ENCODE measurements at places on chromosomes 4 and X. TPM values are rescaled to one million over a fixed set of nuclear protein-coding genes. Genes with fewer than 3 reads are reported as not detected.

The PSAPL1 gene
- 0.26 TPM for total RNA-seq

The P2RY8 gene
- not detected for total RNA-seq

GRCh38 chr4:36835246-36835645 is 409.3 kb upstream of the NWD2 start:
- no peak for DNase-seq

GRCh38 chrX:117990438-117990837 is 126.2 kb downstream of the KLHL13 start:
- DNase-seq: peak; percentile 85

The SOWAHB gene
- 21.1 TPM for total RNA-seq

- no peak for DNase-seq
These were observed 405.8 kb upstream of the CPEB2 start for GRCh38 chr4:14596437-14596836.

GRCh38 chr4:173391701-173392100 is 7.2 kb downstream of the SCRG1 start:
- no peak for DNase-seq

The RAB40AL gene
- total RNA-seq: 0.26 TPM

GRCh38 chrX:85052205-85052604 is 48.5 kb downstream of the APOOL start:
- no peak for DNase-seq

- no peak for DNase-seq
These were observed 614.0 kb upstream of the BOD1L1 start for GRCh38 chr4:14241574-14241973.

DNA sequence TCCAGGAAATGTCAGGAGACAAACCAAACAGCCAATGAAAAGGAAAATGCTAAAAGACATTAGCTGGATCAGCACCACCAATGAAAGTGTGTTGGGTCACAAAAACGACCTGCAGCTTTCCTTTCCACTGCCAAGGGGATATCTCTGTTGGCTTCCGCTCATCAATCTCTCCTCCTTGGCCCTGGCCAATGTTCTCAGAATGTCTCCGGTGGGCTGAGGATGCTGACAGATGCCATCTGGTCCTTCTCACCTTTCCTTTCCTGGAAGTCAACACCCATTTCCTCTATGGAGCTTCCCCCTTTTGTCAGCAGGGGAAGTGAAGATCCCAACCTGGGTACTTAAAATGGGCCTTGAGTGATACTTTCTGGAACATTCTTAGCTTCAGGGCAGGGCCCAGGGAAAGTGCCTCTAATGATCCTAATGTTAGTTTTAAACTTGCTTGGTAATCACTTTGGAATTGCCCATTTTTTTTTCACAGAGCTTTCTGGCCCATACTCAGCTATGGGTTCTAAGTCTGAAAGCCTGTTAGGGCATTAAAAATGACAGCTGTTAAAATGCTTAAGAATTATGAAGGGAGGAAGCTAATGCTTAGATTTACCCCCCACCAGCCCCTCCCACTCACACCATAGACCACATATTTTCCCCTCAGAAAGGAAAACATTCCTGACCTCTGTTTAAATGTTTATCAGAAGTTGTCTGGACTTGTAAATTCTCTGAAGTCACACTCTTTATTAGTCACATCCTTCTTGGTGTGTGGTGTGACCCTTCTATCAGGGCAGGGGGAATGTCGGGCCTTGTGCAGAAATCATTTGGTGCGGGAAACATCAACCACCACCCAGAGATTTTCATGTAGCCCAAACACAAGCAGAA is 29.2 kb downstream of the IGFBP7 start:
- DNase-seq: peak; percentile 98

DNA sequence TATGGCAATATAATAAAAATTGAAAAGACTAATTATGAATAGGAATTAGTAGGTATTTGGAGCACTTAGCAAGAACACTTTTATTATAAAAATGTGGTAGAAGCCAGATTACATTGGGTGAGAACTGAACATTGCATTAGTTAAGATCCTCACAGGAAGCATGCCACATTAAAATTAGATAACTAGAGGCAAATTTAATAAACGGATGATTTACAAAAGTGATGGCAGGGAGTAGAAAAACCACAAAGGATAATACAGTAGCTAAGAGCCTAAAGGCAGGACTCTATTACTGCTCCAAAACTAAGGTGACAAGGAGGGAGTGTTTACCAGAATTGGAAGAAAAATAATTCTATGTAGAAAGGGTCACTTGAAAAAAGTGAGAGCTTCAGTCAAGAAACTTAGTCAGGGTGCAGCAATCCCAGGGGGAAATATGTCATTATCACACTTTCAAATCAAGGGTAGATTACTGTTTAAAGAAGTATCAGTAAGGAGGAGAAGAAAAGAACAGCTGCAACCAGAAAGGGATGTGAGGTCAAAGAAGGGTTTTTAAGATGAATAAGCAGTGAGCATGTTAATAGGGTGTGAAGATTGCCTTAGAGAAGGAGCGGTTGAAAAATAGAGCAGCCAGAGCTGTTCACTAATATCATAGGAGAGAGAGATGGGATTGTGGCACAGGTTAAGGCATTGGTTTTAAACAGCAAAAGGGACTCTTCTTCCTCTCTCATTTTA is 84.6 kb downstream of the NDST4 start:
- no peak for DNase-seq

GRCh38 chrX:110050901-110051300 is 48.0 kb downstream of the TMEM164 start:
- DNase-seq: no peak

The TLL1 gene
- total RNA-seq: 0.53 TPM

DNA sequence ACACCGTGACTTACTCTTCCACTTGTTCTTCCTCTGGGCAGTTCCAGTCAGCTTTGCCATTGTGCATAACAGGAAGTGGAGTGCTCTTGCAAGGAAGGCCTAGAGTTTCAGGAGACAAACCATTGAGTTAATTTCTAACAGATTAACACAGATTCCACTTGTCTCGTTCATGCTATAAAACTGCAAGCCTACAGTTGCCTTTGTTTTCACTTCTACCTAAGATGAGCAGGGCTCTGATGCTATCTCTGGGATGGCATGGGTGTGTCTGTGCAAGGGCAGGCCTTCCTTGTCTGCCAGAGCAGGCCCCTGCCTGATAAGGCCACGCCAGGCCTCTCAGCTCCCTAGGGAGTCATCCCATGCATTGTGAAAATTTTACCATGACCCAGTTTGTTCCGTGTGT is 67.7 kb upstream of the PGRMC2 start:
- DNase-seq: no peak

The SPANXA1 gene
- not detected for total RNA-seq

GRCh38 chrX:153029875-153030274 is 26.4 kb upstream of the PNMA3 start:
- DNase-seq: no peak

The SOX3 gene
- total RNA-seq: not detected

The FMR1NB gene
- total RNA-seq: not detected

DNA sequence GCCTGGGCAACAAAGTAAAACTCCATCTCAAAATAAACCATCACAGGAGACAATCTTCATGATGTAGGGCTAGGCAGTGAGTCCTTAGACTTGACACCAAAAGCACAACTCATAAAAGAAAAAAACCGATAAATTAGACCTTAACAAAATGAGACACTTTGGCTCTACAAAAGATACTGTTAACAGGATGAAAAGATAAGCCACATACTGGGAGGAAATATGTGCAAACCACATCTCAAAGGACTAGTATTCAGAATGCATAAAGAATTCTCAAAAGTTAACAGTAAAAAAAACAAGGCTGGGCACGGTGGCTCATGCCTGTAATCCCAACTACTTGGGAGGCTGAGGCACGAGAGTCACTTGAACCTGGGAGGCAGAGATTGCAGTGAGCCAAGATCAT is 13.2 kb downstream of the EFHC2 start:
- no peak for DNase-seq

GRCh38 chrX:152117305-152117704 is 21.1 kb downstream of the MAGEA10 start:
- DNase-seq: no peak

- DNase-seq: peak; percentile 85
These were observed 27.1 kb upstream of the TAPT1 start for GRCh38 chr4:16253127-16253960.

The NEIL3 gene
- 0.90 TPM for total RNA-seq

The STARD8 gene
- not detected for total RNA-seq

DNA sequence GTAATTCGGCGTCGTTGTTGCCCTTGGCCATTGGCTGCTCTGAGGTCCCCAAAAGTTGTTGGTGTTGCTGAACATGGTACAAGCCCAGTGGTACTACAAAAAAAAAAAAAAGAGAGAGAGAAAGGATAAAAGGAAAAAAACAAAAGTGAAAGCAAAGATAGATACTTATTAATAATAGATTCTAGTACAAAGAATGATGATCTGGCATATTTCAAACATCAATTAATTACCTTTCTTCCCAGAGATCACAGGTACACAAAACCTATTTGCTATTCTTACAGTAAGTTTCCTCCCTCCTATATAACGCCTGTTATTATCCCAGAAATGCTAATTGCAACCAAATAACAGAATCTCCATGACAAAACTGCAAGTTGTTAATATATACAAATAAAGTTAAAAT is 188.9 kb downstream of the FBXW7 start:
- DNase-seq: no peak

The SYNPO2 gene
- 0.13 TPM for total RNA-seq

DNA sequence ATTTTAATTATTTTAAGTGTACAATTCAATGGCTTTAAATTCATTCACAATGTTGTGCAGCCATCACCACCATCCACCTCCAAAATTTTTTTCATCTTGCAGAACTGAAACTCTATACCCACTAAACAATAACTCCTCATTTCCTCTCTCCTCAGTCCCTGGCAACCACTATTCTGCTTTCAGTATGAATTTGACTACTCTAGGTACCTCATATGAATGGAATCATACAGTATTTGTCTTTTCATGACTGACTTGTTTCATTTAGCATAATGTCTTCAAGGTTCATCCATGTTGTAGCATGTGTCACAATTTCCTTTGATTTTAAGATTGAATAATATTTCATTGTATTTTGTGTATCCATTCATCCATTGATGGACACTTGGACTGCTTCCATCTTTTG is 46.9 kb downstream of the KIF4A start:
- no peak for DNase-seq

The NALF2 gene
- 0.79 TPM for total RNA-seq

The ENPP6 gene
- not detected for total RNA-seq

- no peak for DNase-seq
These were observed 8.0 kb upstream of the PITX2 start for GRCh38 chr4:110630688-110631402.

GRCh38 chr4:38470735-38471262 is 193.2 kb upstream of the KLF3 start:
- no peak for DNase-seq

GRCh38 chr4:23934223-23934622 is 44.4 kb upstream of the PPARGC1A start:
- DNase-seq: no peak

DNA sequence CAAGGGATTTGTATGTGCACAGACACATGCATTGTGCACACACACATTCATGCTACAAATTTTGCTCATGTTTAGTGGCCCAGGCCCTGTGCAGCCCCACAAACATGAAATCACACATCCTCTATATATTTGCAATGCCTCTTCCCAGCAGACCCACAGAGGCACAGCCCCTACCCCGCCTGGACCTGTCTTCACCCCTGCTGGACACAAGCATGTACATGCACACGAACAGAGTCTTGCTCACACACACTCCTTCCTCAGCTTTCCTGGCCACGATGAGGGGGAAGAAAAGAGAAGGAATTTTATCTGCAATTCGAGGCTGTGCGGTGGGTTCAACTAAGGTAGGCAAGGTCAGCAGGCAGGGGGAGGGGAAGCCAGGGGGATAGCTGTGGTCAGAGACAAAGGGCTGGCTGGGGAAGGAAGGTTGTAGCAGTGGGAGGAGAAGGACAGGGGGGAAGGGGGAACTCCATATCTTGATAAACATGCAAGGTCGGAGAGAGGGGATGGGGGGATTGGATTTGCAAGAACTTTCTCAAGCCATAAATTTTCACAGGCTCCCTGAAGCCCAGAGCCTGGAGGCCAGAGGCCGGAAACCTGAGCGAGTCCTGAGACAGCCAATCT is 156.4 kb downstream of the EFNB1 start:
- DNase-seq: no peak

DNA sequence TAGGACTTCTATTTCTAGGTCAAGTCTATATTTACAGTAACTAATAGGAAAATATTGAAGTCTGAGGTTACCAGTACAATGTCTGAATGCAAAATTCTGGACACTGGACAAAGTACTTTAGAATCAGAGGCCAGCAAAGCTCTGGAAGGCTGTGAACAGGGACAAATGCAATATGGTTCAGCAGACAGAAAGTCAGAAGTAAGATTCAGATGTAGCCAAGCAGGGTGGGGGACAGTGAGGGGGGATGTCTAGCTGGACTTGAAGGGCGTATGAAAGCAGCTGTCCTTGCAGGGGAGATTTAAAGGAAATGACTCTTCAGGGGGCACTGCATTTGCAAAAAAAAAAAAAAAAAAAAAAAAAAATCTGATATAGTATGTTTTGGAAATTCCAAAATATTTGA is 2.9 kb downstream of the SORBS2 start:
- DNase-seq: no peak

The EOLA2 gene
- total RNA-seq: 21.9 TPM

The SCML2 gene
- 0.79 TPM for total RNA-seq

GRCh38 chrX:133190877-133191738 is 27.0 kb downstream of the TFDP3 start:
- DNase-seq: no peak

GRCh38 chrX:134599184-134599914 is 58.9 kb downstream of the PLAC1 start:
- DNase-seq: no peak

The FGFRL1 gene
- 14.7 TPM for total RNA-seq

The BEX2 gene
- total RNA-seq: 46.6 TPM

DNA sequence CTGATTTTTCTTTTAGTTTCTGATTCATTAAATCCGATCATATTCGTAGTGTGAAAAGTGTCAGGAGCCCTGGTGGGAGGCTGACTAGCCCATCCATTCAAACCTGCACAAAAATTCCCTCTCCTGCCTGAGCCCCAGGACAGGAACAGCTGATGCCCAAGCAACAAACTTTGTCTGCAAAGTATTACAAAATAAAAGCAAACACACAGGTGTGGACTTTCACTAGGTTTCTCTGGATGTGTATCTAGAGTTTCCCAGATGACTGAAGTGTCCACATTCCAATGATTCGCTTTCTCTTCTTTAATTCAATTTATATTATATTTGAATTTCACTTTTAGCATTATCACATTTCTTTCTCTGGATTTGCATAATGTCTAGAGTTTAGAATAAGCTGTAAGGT is 18.2 kb upstream of the FAM9B start:
- no peak for DNase-seq

DNA sequence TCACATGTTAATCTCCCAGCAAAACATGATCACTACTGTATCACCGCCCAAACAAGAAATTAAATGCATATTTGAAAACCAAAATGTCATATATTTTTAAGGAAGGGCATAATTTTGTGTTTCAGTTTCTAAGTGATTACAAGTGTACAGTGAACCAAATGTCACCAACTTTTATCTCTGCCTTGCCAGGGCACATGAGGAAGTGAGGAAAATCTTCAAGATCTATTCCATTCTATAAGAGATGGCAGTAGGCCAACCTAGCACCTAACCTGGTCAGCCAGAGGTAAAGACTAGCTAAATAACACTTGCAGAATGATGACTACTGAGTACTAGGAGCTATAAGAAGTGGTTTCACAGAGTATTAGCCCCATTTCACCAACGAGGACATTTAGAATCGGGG is 107.2 kb downstream of the ATP11C start:
- DNase-seq: no peak

GRCh38 chrX:39491548-39492297 is 606.0 kb downstream of the BCOR start:
- DNase-seq: no peak
